ENCODE measurements at places on chromosomes 12 and 14. TPM values are rescaled to one million over a fixed set of nuclear protein-coding genes. Genes with fewer than 3 reads are reported as not detected.

SSTR1 gene
- total RNA-seq = 0.32 TPM

LTBP2 gene
- total RNA-seq = 18.6 TPM

DNA sequence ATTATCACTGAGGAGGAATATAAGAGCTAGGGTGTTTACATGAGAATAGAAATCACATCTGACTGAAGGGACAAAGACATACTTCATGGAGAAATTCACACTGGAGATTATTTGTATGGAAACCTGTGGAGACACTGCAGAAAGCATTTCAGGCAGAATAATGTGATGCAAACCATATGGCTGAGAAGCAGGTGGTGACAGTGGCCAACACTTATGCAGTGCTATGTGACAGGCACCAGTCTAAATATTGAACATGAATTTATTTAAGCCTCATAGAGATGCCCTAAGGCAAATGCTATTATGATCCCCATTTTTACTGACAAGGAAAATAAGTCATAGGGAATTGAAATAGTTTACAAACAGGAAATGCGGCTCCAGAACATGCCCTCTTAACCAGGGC lies 16.2 kb downstream of the ALG10B start:
- DNase-seq = no peak

GRCh38 chr12:4766445-4766844 lies 46.2 kb downstream of the GALNT8 start:
- DNase-seq = no peak

GRCh38 chr14:49928015-49928414 lies 35.1 kb downstream of the ARF6 start:
- DNase-seq = no peak

- no peak for DNase-seq
Measured at GRCh38 chr12:79936670-79937069, 1.8 kb upstream of the PPP1R12A start.

DNA sequence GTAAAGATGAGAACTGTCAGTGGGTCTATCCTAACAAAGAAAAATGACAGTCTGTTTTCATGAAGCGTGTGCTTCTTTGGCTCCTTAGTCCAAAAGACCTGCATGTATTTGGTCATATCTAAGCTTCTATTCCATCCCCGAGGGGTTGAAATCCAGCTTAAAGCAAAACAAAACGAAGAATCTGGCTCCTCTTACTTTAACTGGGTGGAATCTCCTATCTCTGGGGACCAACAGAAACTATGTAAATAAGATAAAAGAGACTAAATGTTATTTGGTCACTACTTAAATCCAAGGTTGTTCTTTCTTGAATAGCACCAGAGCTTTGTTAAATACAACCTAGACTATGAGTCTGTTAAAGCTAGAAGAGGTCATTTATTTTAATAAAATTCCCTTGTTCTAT lies 9.4 kb downstream of the IGF1 start:
- no peak for DNase-seq

GRCh38 chr12:99706736-99707473 lies 59.4 kb downstream of the GARIN6 start:
- no peak for DNase-seq
